ENCODE measurements at places on chromosomes 13 and 19.
A peak's percentile ranks its signal among the peaks of the same experiment; 100 is the strongest.

GRCh38 chr13:20475927-20476691, 49.5 kb downstream of the CRYL1 start:
- DNase-seq, result no peak

DNA sequence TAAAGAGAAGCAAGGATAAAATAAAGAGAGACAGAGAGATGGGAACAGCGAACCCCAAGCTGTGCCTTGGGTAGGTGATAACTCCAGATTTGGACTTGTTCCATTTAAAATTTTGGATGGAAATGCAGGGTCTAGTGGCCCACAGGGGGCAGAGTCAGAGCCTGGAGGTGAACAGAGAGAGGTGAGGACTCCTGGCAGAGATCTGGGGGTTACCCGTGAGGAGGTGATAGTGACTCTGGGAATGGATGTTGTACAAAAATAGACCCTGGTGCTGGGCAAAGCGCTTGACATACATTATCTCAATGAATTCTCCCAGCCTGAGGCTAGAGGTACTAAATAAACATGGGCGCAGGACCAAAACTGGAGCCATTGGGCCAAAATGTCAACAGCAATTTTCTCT, 14.3 kb upstream of the DHRS12 start:
- DNase-seq, result no peak

DNA sequence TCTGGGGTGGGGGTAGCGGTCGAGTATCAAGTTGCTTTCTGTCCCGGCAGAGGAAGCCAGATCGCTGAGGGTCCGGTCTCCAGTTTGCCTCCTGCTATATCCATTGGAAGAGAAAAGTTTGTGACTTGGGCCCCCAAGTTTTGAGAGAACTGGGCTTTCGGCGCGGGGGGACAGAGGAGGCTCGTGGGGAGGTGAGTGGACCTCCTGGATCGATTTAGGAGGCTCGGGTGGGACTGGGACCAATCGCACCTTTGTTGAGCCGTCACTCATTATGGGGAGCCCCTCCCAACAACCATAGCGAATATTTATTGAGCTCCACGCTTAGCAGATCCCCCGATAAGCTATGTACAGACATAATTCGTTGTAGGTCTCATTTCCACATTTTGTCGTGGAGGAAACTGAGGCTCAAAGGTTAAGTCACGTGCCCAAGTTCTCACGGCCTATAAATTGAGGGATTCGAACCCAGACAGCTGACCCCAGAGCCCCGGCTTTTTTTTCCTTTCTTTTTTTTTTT, 909 bp downstream of the RFXANK start:
- DNase-seq, result no peak

DNA sequence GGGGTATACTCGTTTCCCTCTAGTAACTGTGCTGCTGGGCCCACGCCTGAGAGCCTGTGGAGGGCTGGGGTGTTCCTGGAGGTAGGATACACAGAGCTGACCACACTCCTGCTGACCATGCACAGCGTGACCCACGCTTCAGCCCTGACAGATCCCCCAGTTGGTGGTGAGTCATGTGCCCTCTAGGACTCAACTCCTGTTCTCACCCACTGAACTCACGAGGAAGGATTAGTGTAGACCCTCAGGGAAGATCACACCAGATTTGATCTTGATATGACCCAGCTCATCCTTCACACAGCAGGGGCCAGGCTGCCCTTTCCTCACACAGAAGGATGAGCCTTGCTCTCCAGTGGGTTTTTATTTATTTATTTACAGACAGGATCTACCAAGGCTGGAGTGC, 13.3 kb upstream of the ACP7 start:
- DNase-seq, result no peak

DNA sequence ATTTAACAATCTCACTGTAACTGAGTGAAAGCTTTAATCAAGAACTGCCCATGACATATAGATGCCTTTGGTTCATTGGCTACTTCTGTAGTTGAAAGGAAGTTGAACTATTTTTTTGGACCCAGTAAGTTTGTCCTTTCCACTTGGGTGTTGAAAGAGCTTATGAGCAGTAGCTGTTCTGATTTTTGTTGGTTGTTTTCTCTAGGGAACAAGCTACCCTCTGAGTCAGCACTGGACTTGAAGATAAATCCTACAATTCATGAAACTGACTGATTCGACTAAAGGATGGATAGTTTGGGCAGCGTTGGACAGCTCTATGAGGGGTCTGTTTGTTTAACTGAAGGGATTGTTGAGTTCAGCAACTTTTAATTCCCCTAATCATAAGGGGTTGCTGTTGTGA, 101.0 kb downstream of the PAN3 start:
- DNase-seq, result no peak

- no peak for DNase-seq
Observed at GRCh38 chr19:46828484-46828883, 22.2 kb downstream of the AP2S1 start.

DNA sequence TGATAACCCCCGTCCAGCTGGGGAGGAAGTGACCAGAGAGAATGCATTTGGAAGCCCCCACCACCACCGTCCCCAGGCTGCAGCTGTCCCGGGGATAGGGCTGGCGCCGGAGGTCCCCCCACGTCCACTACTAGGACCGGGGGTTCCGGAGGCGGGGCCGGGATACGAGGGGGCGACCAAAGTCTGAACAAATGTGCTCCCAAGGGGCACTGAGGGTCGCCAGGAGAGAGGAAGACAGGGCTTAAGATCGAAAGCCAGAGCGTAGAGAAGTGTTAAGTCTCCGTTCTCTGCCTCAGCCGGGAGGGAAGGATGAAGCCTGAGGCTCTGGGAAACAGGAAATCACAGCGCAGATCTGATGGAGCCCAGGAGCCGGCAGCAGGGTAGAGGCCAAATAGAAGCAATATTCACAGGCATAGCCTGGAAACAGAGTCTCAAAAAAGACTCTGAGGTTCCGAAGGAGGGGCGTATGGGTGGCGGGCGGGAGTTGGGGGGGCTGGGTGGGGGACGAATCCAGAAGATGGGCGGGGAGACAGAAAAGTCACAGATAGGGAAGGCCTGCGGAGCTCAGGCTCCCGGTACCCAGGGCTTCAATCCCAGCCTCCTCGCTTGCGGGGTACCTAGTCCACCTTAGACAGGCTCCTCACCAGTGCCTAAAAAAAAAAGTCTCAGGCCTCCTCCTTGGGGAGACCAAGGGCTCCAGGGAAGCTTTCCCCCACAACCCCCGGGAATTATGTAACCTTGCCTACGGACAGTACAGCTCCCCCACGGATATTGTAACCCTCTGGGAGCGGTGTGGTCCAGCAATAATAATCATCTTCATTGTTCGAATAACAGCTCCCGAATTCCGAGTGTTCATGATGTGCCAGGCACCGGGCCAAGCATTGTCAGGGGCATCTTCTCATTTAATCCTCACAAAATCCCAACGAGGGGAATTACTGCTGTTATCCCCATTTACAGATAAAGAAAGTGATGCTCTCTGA, 1.1 kb upstream of the ERF start:
- peak; percentile 27 for DNase-seq

GRCh38 chr19:43578787-43579186, 3.2 kb downstream of the PINLYP start:
- DNase-seq, result no peak

- DNase-seq, result no peak
Observed at GRCh38 chr13:110938662-110939421, 24.0 kb upstream of the ANKRD10 start.
